ENCODE measurements at places on chromosomes 11 and 22. TPM values are rescaled to one million over a fixed set of nuclear protein-coding genes. Genes with fewer than 3 reads are reported as not detected.

Gene SORL1
- polyA plus RNA-seq, result 2.5 TPM

Gene CABP4
- 0.39 TPM for polyA plus RNA-seq

Gene PRDX5
- polyA plus RNA-seq, result 442 TPM

Gene ABCC8
- polyA plus RNA-seq, result 0.10 TPM

Gene ZNRD2
- polyA plus RNA-seq, result 38.9 TPM

Gene ART5
- not detected for polyA plus RNA-seq

Gene SYNGR1
- polyA plus RNA-seq, result 32.5 TPM

Gene DRAP1
- polyA plus RNA-seq, result 89.6 TPM

Gene GTSE1
- 7.4 TPM for polyA plus RNA-seq

Gene ELFN2
- polyA plus RNA-seq, result 0.01 TPM
